ENCODE measurements at places on chromosomes 1 and 21.

DNA sequence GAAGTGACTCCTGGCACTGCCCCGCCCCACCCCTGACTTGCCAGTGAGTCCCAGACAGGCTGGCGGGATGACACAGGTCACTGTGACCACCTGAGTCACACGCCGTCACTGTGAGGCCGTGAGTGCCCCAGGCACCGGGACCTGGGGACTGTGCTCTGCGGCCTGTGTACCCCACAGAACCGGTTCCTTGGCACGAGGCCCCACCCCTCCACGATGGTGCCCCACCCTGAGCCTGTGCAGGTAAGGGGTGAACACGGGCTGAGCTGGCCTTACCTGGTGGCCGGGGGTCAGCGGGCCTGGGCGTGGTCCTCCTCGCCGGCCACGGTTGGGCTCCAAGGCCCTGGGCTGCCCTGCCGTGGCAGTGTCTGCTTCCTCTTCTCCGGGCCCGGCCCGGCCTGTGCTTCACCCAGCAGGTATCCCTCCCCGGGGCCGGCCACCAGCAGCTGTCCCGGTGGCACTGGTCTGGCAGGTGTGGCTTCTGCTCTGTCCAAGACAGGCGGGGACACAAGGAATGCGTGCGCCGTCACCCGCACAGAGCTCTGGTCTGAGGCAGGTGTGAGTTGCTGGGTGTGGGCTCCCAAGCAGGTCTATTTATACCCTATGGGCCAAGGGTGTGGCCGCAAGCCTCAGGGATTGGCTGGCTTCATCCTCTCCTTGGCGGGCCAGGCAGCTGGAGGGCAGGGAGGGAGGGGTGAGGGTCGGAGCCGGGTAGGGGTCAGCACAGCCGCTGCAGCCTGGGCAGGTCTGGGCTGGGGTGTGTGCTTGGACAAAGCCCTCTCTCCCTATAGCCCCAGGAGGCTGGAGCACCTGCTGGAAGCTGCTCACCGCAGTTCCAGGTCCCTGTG, at the start of gene RNF223:
Gene RNF223 (minus strand): TSS at position 564 of the 845 bp plus-strand sequence. CDS start 1,740 bp downstream, outside the sequence.
- no peak for DNase-seq

DNA sequence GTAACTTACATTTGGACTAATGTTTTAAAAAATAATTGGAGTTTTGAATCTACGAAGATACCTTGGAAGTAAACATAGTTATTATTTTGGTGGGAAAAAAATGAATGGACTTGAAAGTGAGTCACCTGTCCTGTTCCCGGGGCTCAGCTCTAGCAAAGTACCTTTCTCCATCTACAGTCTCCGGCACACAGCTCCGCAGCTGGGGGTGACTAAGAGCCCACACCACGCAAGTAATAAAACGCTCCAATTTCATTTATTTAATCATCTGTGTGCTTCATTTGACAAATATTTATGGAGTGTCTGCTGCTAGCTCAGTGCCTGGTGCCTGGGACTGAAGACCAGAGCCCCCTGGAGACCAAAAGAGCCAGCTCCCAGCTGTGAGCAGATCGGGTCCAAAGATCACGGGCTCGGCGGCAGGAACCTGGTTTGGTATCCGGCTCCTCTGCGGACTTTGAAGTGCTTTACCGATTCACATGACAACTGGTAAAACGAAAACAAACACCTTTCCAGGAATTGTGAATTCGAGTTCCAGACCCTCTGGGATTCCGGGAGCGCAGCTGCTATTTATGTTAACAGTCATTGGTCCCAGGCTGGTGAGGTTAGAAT, 1.7 kb upstream of the RIPK4 start:
- DNase-seq = peak; percentile 49

DNA sequence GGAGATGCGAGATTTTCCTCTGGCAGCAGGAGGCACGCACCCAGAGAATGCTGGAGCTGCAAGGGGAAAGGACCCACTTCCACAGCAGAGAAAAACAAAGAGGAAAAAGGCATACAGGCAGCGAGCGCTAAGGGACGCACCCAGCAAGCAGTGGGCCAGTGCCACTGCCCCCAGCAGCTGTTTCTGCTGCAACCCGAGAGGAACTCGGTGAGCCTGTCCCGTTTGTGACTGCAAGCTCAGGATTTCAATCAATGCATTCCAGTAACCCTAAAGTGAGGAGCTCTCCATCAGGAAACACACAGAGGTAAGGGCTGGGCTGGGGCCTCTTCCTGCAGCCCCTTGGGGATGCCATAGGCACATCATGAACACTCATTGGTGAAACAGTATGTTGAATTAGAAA, 58.7 kb downstream of the ACP6 start:
- DNase-seq = no peak

DNA sequence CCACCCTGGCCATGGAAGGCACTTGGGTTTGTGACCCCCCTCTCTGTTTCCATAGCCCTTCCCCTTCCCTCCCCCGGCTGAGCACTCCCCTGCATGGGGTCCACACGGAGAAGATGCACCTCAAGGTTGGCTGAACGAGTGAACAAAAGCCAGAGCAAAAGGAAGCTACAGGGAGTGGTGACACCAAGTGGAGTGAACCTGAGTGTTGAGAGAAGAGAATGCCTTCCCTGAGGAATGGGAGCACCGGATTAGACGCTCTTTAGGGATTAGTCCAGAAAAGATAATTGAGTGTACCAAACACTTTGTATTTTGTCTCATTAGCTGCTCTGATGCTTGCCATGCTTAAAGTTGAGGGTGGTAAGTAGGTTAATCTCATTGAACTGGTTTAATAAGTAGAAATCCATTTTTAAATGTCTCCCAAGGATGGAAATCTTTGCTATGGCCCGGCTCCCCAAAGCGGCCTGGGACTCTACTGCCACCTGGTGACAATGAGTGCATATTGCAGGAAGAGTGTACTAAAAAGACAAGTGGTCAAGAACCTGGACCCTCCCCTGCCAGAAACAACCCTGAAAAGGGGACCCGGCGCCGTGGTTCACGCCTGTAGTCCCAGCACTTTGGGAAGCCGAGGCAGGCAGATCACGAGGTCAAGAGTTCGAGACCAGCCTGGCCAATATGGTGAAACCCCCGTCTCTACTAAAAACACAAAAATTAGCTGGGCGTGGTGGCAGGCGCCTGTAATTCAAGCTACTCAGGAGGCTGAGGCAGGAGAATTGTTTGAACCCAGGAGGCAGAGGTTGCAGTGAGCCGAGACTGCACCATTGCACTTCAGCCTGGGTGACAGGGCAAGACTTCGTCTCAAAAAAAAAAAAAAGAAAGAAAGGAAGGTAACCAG, 150.6 kb upstream of the ZC3H12A start:
- peak; percentile 2 for DNase-seq

DNA sequence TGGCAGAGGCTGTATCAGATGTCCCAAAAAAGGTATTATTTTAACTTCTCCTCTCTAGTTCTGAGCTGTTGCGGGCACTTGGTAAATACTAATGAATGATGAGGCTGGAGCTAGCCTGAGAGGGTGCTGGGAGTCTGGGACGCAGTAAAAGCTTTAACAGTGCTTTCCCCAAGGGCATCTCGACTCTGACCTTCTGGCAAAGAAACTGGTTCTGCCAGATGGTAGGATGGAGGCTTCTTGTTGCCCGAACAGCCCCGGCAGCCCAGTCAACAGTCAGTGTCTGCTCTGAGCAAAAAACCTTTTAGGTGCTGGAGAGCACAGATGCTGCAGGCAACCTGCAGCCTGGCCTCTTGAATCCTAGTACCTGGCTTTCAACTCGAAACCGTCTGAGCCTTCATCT, 2.5 kb upstream of the PNRC2 start:
- no peak for DNase-seq

DNA sequence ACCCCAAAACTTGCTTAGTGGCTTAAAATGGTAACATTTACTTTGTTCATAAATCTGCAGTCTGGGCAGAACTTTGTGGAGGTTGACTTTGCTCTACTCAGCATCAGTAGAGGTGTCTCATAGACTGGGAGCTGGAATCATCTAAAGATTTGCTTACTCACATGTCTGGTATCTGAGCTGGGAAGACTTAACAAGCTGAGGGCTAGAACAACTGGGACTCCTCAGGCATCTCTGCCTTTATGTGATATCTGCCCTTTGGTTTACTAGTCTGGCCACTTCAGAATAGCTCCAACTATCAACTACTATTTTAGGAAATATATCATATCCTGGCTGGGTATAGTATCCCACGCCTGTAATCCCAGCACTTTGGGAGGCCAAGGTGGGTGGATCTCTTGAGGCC, 82.5 kb downstream of the C4BPA start:
- peak; percentile 4 for DNase-seq

GRCh38 chr1:17230106-17230505, 18.8 kb upstream of the PADI3 start:
- DNase-seq = no peak

DNA sequence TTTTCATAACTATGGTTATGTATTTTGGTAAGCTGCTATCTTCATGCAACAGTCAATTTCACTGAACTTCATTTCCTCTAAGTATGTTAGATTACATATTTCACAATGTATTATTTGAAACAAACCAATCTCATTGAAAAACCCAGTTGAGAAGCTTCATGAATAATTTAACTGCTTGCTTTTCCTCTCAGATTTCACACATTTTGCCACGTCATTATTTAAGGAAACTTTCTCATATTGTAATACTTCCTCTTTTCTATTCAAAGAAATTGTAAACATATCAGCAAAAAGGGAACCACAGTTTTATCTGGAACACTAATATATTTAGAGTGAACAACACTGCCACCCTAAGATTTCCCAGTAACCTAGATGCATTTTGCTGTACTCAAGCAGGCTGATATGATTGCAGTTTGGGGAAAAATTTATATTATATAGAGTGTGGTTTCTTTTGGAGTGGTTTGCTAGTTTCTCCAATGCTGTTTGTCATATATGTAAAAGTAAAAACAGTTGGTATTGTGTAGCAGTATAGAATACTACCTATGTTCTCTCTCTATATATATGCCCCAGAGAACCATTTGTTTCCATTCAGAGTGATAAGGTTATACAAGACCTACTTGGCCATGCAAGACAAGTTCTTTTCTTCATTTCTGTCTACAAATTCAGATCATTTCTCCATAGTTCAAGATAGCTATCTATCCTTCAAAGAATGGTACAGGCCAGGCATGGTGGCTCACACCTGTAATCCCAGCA, 28.4 kb upstream of the AHCTF1 start:
- no peak for DNase-seq

DNA sequence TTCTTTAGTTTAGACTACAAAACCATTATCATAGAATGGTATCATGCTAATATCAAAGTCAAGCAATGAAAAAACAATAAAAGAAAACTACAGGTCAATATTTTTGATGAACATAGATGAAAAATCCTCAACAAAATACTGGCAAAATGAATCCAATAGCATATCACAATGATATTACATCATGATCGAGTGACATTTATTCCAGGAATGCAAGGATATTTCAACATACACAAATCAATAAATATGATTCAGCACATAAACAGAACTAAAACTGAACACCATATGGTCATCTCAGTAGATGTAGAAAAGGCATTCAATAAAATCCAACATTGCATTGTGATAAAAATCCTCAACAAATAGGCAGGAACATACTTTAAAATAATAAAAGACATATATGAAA, 1657.7 kb downstream of the KCNT2 start:
- DNase-seq = no peak

DNA sequence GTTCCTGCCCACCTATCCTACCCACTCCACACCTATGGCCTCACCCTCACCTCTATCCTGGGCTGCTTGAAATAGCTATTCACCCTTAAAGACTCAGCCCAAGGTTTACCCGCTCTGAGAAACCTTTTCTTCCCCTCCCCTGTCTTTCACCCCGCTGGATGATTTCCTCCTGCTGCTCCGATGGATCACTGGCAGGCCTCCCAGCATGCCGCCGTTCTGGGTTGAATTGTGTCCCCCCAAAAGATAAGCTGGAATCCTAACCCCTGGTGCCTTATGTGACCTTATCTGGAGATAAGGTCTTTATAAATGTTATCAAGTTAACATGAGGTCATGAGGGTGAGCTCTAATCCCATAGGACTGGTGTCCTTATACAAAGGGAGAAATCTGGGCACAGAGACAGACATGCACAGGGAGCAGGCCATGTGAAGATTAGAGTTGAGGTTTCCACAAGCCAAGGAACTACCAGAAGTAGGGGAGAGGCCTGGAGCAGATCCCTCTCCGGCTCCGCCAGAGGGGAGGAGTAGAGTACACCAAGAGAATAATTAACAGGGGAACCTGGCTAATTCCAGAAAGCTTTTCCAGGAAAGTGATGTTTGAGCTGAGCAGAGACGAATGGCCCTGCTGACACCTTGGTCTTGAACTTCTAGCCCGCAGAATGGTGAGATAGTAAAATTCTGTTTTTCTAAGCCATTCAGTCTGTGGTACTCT, 110.0 kb upstream of the SERBP1 start:
- DNase-seq = no peak

DNA sequence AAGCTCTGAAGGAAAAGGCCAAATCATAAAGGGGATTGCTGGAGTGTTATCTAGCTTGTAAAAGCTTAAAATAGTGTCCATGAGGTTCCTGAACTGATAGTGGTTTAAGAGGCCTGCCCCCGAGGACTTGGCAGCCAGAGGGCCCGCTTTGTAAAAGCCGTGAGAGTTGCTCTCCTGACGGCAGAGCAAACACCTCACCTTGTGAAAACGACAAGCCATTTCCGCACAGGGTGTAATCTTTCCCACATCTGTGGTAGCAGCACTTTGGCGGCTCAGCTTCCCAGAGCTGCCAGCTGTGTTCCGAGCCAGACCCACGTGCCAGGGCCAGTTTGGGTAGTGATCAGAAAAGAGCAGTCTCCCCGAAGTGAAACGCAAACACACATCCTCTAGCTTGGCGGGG, 37.0 kb downstream of the SERBP1 start:
- DNase-seq = no peak

GRCh38 chr1:163397451-163398200, 75.9 kb downstream of the NUF2 start:
- DNase-seq = no peak

DNA sequence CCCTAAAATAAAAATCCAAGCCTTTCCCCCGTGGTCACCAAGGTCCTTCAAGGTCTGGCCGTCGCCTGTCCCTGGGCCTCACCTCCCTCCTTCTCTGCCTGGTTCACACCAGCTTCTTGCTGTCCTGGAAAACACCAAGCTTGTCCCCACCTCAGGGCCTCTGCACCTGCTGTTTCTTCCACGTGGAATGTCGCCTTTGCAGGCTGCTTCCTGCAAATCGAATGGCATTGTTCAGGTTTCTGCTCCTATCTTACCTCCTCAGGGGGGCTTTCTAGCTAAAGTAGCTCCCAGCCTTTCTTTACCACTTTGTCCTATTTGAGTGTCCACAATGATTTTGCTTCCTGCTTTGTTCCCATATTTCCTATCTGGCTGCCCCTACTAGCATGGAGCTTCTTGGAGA, 3.3 kb upstream of the CASZ1 start:
- no peak for DNase-seq

Data from fibroblast of the aortic adventitia (primary cell).